Right renal pelvis (tissue), 4 donors: ENCODE measurements at places on chromosomes 6 and 20. TPM values are rescaled to one million over a fixed set of nuclear protein-coding genes. Genes with fewer than 3 reads are reported as not detected.

Gene RHAG
- 0.86 TPM for polyA plus RNA-seq

Gene RIPPLY2
- not detected for polyA plus RNA-seq

GRCh38 chr6:24195836-24196597 lies 70.0 kb downstream of the NRSN1 start:
- no peak for DNase-seq

DNA sequence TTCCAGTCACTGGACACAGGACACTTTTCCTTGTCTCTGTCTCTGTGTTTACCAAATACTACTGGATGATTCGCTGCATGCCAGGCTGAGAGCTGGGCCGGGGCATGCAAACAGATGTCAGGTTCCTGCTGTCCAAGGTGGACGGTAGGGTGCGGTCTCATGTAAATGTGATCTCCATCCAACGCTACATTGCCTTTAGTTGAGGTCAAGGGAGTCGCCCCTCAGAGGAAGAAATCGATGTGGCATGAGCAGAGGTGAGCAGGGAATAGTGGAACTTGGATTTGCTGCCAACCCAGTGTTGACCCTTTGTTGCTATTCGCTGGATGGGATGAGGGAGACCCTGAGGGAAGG lies 9.8 kb upstream of the TOX2 start:
- DNase-seq, result no peak

Gene TGM3
- 0.51 TPM for polyA plus RNA-seq

DNA sequence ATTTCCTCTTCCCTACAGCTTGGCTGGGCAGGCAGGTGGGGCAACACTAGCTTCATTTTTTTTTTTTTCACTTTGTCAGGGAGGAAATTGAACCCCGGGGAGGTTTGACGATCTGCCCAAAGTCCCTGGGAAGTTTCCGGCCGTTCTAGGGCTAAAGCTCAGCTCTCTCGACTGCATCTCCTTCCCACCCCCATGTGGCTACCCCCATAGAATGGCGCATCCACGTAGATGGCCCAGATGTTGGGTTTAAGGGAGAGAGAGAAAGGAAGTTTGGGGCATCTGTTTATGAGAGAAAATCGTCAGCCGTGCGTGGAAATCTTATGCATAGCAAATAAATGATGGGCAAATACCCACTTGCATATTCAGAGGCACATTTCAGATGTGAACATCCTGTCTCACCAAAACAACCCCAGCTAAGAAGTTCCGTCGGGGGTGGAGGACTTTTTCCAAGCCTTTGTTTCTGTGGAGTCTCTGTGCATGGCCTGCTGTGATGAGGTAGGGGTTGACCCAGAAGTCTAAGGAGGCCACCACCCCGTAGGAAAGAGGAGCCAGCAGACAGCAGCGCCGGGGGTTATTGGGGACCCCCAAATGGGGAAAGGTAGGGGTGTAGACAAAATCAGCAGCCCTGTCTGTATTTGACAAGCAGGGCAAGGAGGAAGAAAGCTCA lies 40.5 kb upstream of the ZNF831 start:
- DNase-seq, result no peak

GRCh38 chr6:151110576-151110905 lies 129.2 kb upstream of the AKAP12 start:
- DNase-seq, result no peak

DNA sequence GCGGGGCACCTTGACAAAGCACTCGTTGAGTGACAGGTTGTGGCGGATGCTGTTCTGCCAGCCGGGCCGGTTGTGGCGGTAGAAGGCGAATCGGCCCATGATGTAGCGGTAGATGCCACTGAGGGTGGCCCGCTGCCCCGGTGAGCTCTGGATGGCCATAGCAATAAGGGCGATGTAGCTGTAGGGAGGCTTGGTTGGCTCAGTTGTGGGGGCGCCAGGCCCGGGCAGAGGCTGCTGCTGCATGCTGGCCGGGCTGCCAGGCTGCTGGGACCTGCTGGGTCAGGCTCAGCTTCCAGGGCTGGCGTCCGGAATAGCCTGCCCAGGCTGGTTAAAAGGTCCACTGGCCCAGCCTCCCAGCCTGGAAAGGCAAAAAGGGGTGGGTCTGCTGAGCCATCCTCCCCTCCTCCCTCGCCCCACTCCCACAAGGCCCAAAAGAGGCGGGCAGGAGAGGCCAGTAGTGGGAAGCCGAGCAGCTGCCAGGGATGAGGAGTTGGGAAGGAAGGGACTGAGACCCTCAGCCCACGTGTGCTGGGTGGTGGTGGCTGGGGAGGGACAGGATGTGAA lies at the start of gene FOXS1:
TSS of gene FOXS1 (minus strand) at position 305 of the 564 bp plus-strand sequence. CDS start at position 243, 62 bp downstream.
- DNase-seq, result peak; percentile 77

GRCh38 chr6:94953867-94954631 lies 623.3 kb upstream of the MANEA start:
- DNase-seq, result no peak

Gene TBCC
- polyA plus RNA-seq, result 25.3 TPM

Gene CD24
- polyA plus RNA-seq, result 1,381 TPM

GRCh38 chr6:111711476-111711875 lies 105.8 kb upstream of the TRAF3IP2 start:
- DNase-seq, result no peak

GRCh38 chr6:5469101-5469846 lies 208.0 kb downstream of the FARS2 start:
- DNase-seq, result no peak

Gene IRF4
- 0.14 TPM for polyA plus RNA-seq

DNA sequence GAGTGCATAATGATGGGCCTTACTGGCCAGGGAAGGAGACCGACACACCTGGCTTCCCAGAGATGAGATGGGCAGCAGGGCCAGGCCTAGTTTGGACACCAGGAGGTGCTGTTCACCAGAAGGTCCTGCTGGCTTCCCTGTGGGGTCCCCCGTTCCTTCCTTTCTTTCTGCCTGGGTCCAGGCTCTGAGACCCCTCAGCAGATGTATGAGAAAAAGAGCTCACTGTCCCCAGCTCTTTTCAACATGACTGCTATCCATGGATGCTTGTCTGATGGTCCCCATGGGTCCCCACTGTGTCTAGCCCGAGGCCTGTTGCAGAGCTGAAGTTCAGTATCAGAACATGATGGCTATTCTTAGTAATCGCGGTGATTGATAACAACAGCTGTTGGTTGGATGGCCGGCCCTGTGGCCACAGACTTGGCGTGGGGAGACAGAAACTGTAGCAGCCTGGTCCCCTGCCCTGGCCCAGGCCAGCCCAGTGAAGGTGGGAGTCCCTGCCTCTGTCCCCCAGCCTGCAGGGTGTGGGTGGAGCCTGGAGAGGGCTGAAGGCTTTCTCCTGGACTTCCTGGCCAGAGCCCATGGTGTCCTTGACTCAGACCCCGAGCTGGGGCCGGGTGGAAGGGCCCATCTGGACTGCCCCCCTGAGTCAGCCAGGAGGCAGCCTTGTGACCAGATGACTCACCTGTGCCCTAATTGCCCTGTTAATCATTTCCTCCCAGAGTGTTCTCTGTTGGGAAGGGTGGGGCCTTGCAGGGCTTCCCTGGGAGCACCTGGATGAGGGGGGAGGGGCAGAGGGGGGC lies 9.9 kb upstream of the BAK1 start:
- DNase-seq, result no peak

Gene LGSN
- 0.82 TPM for polyA plus RNA-seq

DNA sequence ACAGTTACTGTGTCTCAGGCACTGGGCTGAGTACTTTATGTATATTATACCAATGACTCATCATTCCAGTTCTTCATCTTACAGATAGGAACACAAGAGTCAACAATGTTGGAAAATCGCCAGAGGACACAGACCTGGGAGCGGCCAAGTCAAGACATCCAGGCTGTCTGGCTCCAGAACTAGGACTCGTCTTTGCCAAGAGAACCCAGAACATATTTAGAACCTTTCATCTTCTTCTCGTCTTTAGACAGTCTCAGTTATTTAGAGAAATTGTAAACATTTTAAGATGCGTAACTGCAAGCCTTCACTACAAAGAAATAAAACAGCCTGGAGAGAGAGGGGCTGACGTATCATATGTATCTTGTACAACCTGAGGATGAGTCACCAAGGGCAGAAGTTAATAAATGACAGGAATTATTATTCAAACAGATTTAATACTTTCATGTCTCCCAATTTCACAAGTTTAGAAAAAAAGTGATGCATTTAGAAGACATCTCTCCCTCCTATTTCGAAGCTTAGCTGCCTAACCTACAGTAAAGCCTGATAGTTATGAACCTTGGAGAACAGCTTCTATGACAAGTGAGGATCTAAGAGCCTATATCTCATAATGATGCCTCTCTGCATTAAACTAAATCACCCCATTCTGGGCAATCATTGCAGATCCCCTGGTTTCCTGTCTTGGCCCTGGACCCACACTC lies 43.4 kb downstream of the SLC22A3 start:
- no peak for DNase-seq

- no peak for DNase-seq
Measured at GRCh38 chr6:1611572-1612298, 2.0 kb downstream of the FOXC1 start.

DNA sequence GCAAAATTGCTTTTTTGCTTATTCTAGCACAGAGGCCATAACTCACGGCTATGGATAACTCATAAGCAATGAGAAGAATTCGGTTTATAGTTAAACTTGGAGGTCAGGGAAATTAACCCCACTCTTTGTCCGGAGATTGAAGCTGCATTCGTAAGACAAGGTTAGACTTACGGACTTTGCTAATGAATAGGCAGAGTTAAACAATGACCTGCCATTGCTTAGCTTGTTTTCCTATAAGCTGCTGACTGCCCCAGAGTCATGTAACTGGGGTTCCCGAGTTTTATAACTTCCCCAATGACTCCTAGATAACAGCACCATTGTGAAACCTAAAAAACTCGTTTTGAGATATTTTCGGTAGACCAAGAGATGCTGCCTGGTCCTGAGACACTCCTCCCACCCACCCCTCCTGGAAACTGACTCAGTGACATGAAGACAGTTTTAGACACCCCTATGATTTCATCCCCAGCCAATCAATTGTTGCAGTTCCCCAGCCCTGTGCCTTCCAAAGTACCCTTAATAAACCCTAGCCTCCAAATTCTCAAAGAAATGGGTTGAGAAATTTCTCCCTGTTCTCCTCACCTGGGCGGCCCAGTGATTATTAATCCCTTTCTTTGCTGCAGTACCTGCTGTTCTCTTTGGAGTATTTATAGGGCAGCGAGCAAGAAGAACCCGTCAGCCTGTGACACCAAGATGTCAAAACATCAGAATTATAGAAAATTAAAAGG lies 33.1 kb upstream of the MCUR1 start:
- DNase-seq, result no peak

Gene C6orf141
- polyA plus RNA-seq, result 0.75 TPM

DNA sequence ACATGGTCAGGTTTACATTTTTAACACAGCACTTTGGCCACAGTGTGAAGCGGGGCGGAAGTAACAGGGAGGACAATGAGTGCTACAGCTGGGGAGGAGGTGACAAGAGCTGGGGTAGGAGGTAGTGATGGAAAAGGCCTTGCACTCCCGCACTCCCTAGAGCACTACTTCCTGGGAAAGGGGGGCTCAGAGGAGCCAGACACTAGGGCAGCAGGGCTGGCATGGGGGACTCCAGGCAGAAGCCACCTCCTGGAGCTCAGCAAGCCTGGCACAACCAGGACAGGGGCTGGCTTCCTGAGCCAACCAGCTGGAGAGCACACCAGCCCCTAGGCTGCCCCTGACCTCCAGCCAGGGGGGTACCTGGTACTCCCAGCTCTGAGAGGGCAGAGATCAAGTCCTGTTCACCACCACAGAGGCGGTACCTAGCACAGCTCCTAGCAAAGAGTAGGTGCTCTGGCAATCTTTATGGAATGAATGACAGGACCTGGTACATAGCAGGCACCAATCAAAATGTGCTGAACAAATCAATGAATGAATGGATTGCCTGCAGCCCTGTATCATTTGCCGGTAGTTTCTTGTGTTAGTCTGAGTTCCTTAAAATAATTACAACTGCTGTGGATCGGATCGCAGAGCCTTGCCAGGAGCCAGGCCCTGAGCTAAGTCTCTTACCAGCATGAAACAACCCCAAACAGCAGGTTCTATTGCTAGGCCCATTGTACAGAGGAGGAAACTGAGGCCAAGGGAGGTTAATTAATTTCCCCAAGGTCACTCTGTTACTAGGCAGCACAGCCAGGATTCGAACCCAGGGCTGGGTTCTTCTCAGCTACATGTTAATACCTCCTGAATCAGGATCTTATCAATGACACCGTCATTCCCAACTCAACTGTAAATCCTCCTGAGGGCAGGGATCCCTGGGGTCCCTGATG lies 15.5 kb downstream of the NOL4L start:
- DNase-seq, result no peak

Gene BANF2
- 0.18 TPM for polyA plus RNA-seq

- DNase-seq, result no peak
Measured at GRCh38 chr6:158514176-158514575, 45.7 kb upstream of the TMEM181 start.

- no peak for DNase-seq
Measured at GRCh38 chr6:151695156-151695555, 112.3 kb upstream of the ESR1 start.

DNA sequence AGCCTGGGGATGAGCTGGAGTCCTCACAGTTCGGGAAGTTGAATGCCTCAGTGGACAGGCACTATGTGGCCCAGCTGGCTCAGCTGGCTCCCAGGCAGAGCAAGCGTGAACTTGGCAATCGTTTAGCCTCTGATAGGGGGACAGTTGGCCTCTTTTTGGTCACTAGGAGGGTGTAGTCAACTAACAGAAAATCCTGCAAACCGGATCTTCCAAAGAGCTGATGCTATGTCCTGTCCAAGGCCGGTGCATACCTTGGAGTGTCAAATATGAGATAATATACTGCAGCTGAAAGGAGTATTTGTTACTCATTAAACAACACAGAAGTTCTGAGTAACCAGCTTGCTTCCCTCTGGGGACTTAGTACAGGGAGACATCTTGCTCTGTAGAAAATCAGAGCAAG lies 126.2 kb upstream of the EXOC2 start:
- DNase-seq, result no peak

Gene MYLK4
- polyA plus RNA-seq, result 2.0 TPM

DNA sequence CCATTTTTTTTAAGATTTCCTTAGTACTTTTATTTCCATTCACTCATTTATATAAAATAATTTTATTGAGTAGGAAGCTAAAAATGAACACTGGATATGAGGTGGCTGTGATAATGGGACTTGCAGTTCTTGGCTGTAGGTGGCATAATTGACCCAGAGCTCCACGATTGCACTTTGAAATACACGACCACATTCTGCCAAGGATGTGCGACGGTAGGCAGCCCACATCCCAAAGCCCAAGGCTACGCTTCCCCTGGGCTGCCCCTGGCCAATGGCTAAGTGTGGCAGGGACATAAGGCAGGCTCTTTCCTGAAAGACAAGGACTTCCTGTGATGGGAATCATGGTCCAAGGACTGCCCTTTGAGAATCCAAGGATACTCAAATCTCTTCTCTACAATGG lies 43.7 kb upstream of the ADTRP start:
- DNase-seq, result no peak

Gene MARCKS
- 298 TPM for polyA plus RNA-seq

DNA sequence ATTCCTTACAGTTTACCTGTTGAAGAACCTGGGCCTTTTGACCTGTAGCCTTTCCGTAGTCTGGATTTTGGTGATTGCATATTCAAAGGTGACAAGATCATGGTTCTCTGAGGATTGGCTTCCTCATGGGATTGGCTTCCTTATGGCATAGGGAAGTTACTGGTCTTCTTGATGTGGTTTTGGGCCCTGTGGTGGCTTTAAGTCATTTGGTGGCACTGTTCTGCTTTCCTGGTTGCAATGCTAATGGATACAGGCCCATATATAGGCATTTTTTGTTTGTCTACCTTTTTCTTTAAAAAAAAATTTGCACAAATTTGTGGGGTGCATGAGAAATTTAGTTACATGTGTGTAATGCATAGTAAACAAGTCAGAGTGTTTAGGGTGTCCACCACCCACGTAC lies 185.7 kb downstream of the CDKAL1 start:
- no peak for DNase-seq

- DNase-seq, result no peak
Measured at GRCh38 chr20:10654250-10654610, 19.6 kb downstream of the JAG1 start.
